ENCODE measurements at places on chromosomes 1 and 21.

- no peak for DNase-seq
Observed at GRCh38 chr1:190935925-190936324, 458.3 kb upstream of the BRINP3 start.

- DNase-seq: no peak
Observed at GRCh38 chr1:229480495-229480894, 27.6 kb downstream of the NUP133 start.

GRCh38 chr1:234665975-234666605, 56.1 kb upstream of the IRF2BP2 start:
- DNase-seq: no peak

DNA sequence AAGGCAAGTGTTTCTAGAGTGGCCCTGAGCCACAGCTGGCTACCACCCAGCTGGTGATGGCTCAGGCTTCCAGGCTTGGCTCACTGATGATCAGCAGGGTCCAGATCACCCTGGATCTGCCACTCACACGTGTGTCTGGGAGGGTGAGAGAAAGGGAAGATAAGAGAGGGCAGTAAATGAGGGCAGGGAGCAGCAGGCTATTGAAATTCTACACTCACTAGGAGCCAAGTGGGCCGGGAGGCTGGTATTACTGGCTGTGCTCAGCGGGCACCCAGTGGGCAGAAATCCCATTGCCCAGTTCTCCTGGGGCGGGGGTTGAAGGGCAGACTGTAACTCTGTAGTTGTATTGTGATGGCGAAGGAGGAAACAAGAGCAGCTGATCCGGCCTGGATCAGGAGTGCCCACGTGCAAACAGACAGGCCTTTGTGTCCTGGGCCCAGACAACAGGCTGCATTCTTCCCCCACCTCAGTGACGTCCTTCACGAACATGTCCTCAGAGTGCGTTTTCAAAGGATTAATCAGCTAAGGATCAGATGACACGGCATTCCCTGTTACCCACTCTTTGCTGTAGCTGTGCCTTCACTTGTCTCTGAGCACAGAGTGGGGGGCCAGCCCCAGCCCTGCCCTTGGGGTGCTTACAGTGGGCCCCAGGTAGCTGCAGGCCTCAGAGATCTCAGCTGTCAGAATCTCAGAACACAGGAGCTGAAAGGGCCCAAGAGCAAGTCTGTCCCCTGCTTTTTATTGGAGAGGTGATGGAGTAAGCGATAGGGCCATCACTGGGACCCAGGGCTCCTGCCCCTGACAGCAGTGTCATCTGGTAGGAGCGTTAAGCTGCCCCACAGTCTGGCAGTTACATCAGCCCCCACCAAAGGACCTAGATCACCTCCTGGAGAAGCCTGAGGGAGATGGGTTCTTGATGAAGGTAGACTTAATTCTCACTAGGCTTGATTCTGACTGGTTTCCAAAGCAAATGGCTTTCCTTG, 60.5 kb downstream of the ATP1A1 start:
- DNase-seq: peak; percentile 64

GRCh38 chr1:15063346-15063745, 90.2 kb upstream of the TMEM51 start:
- no peak for DNase-seq

DNA sequence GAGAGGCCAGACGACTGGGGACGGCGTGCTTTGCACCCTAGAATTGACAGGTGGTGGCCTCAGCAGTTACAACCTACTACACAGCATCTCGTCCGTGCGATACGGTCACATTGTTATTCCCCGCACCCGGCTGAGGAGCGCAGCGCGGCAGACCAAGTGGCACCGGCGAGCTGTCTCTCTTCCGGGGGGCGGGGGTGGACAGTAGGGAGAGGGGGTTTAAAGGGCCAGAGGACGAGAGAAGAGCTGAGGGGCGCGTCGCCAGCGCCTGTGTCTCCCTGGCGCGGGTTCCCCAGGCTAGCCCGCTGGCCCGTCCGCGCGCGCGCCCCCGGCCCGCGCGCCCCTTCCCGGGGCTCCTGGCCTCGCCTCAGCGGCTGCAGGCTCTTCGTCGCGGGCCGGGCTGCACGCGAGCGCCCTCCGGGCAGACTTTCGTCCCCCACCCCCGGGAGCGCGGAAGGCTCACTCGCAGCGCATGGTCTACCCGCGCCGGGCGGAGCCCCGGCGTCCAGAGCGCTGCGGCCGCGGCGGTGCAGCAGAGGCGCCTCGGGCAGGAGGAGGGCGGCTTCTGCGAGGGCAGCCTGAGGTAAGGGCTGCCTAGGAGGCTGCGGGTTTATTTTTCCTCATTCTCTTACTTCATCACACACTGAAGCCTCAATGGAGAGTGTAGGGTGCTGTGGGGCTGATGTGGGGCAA, at the start of gene PDE4B:
Gene PDE4B, plus strand, starts transcription at position 227 of the 690 bp plus-strand sequence.
- DNase-seq: peak; percentile 81

- no peak for DNase-seq
Observed at GRCh38 chr21:24903994-24904635, 703.2 kb downstream of the MRPL39 start.

GRCh38 chr1:154938604-154939399, 2.3 kb upstream of the PMVK start:
- no peak for DNase-seq

DNA sequence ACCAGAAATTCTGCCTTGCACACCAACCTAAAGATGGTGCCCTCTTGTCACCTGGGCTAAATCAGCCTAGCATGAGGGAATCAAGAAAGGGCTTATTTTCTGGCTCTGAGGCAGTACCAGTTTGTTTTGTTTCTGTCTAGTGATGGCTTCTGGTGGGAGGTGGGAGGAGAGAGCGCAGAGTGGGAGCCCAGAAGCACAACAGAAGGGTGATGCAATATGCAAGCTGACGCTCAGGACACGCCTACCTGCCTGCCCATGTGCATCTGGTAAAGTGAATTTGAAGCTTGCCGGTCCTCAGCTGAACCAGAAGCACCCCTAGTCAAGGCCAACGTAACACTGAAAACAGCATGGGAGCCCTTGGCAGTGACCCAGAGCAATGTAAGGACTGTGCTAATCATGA, 138.4 kb upstream of the TIAM1 start:
- DNase-seq: no peak

GRCh38 chr1:96649301-96649700, 72.3 kb upstream of the PTBP2 start:
- no peak for DNase-seq

- no peak for DNase-seq
Observed at GRCh38 chr1:164479242-164479641, 79.7 kb upstream of the PBX1 start.

- DNase-seq: no peak
Observed at GRCh38 chr1:74199504-74199903, 1.5 kb downstream of the FPGT start.

- no peak for DNase-seq
Observed at GRCh38 chr1:219293410-219293809, 119.7 kb downstream of the LYPLAL1 start.

DNA sequence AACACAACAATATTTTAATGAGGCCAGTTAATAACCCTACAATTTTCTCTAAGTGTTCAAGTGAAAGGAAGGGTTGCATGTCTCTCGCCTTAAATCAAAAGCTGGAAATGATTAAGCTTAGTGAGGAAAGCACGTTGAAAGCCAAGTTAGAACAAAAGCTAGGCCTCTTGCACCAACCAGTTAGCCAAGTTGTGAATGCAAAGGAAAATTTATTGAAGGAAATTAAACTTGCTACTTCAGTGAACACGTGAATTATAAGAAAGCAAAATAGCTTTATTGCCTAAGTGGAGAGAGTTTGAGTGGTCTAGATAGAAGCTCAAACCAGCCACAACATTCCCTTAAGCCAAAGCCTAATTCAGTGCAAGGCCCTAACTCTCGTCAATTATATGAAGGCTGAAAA, 135.6 kb downstream of the DUSP10 start:
- no peak for DNase-seq

DNA sequence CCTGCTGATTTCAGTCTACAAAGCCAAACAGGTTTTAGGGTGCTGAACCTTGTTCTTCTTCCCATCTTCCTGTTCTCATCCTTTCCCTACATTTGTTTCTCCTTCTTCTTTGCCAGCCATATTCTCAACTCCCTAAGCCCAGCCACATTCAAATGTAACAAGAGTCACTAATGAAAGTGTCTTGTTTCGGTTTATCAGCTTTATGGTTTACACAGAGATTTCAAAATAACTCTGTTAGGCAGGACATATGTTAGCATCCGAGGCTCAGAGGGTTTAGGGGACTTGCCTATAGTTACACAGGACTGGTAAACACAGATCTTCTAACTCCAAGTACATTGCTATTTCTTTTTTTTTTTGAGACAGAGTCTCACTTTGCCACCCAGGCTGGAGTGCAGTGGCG, 61.3 kb downstream of the NDUFS5 start:
- no peak for DNase-seq

Data from neural progenitor cell (in vitro differentiated cells).